ENCODE measurements at places on chromosomes 12 and 14.

GRCh38 chr12:31599053-31599452 lies 8.1 kb upstream of the DENND5B start:
- no peak for DNase-seq

- no peak for DNase-seq
Measured at GRCh38 chr12:108622421-108622820, 11.3 kb downstream of the SELPLG start.

- DNase-seq: no peak
Measured at GRCh38 chr12:6341417-6342139, at the start of gene TNFRSF1A. TSS of gene TNFRSF1A (minus strand) at chr12:6342076. CDS start at chr12:6341814, 262 bp downstream.

DNA sequence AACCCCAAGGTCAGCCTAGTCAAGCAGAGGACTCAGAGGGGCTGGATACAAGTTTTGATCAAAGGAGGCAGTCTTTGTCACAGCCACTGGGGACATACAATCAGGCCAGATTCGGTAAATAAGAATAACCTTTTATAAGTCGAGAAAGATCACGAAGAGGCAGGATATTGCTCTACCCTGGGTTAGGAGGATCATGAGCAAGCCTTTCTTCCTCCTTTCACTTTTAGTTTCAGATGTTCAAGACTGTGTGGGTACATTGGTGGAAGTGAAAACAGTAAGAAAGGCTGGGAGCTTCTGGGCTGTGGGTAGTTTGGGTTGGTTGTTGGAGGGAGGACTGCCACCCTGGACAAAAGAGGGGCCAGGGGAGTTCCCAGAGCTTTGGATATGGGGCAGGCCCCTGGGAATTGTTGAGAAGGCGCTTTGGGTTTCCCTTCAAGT lies 127.7 kb downstream of the SNAPC1 start:
- no peak for DNase-seq

GRCh38 chr12:55847033-55847432 lies 4.3 kb upstream of the MMP19 start:
- DNase-seq: peak; percentile 55

- DNase-seq: no peak
Measured at GRCh38 chr12:39835517-39836489, 216.2 kb upstream of the ABCD2 start.

DNA sequence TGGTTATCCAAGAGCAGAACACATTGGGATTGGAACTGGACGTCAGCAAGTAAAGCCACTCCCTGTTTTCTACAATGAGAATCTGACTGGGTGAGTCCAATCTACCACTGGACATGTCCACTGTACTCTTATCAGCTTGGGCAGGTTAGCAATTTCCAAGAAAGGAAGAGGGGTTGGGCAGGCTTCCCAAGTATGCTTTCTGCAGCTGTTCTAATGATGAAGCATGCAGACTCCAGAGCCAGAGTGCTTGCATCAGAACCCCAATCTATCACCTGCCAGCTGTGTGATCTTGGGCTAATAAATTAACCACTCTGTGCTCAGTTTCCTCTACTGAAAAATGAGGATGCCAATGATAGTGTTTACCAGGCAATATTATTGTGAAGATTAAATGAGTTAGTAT lies 92.0 kb downstream of the EMP1 start:
- DNase-seq: no peak

DNA sequence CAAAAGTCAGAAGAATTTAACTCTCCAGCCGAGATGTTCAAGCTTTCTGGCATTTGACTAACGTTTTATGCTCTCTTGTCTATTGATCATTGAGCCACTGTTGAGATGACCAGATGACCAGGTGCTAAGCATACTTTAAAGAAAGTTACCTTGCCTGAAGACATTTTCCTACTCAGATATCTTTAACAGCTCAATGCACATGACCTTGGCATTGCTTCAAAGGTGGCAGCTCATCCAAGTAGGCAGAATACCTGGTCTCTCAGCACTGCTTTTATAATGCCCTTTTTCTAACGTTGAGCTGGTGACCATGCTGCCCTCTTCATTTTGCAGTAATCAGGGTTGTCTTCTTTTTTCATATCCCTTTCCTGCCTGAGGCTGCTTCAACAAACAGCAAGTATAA lies 358.1 kb downstream of the RAD51B start:
- DNase-seq: no peak

DNA sequence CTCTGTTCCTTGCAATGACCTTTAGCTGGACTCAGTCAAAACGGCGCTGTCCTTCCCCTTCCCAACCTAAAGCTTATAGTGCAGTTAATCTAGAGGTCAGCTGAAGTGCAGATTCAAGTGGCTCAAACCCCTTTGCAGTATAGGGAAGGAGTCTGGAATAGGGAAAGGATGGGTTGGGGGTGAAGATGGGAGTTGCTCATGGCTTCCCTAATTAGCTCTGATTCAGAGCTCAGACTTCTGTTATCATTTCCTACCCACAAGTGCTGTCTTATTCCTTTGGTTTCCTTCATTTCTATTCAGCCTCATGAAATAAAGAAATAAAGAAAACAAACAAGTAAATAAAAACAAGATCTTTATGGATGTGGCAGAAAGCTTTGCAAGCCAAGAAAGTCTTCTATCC lies 264.0 kb upstream of the HMGA2 start:
- no peak for DNase-seq

DNA sequence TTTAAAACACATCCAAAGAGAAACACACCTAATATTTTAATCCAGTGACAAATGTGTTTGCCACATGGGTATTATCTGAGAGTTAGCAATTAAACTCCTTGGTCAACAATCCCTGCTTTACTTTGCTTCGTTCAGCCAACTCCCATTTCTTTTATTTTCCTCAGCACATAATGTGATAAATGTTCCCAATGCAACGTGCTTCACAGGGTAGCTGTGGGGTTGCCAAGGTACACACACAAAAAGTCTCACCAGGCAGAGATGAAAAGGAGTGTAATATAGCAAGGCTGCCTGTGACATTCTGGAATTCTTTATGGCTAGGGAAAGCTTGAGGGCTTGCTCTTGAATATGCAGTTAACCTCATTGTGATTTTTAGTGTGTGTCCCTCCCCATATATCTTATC lies 208.0 kb upstream of the DIO2 start:
- no peak for DNase-seq

DNA sequence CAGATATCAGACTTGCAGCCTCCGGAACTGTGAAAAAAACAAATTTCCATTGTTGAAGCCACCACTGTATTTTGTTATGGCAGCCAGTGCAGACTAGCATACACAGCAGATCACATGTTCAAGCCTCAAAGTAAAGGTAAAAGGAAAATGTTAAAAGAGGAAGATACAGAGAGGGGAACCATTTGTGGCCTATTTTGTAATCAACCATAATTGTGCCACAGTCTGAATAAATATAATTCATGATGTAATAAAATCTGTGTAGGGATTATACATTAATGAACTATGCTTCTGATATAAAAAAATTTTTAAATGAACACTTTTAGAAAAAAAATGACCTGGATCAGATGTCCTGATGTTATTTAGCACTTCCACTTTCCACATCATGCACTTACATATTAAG lies 79.6 kb downstream of the SLC16A7 start:
- no peak for DNase-seq

DNA sequence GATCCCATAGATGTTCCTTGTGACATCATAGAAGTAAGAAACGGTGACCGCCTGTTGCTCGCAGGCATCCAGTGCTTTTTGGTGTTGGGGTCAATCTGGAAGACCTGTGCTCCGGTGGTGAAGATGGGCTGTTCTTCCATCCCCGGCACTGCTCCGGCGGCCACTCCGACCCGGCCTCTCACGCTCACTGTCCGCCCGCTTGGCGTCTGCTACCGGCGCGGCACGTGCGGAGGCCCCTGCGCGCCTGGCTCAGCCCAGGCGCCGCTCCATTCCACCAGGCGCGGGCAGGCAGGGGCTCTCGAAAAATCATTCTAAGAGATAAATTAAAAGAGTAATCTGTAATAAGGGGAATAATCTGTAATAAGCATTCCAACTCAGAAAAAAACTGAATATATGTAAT lies 934.5 kb downstream of the TMEM121 start:
- no peak for DNase-seq

DNA sequence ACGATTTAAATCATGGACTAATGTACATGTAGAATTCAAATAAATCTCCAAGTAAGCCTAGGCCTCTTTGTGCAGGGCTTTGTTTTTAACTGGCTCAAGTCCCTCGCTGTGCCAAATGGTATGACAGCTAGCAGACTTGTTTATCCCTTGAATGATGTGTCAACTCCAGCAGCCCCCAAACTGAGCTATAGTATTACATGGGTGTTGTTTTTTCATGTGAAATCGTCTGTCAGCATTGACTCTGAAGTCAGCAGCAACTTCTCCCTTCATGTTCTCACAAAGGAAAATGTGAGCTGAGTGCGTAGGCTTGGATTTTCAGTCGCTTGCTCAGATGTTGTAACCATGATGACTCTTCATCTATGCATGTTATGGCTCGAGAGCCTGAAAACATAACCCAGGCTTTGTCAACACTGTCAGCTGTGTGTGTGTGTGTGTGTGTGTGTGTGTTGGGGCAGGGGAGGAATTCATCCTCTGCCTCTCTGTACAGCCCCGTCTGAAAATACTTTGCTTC lies 73.3 kb downstream of the PTHLH start:
- DNase-seq: no peak

GRCh38 chr12:49094975-49095365 lies 369 bp upstream of the DHH start:
- no peak for DNase-seq

DNA sequence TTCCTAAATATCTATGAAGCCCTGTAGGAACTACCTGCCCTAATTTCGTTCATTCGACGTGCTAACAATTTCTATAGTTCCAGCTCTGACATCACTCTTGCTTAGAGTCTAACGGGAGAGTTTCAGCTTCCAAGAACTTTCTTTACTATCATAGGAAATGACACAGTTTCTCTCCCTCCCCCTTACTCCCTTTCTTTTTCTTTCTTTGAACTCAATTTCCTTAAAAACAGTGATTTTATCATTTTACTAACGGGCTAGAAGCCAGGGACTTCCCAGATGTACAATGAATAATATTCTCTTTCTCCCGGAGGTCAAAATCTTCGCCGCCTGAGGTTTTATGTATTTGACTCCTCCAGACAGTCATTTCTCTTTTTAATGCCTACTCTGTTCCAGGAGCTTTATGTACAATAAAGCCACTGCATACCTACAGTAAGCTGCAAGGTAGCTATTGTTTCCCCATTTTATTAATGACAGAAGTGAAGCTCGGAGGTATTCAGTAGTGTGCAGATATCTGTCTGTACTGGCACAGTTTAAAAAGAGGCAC lies 15.7 kb downstream of the SMCO2 start:
- DNase-seq: no peak

DNA sequence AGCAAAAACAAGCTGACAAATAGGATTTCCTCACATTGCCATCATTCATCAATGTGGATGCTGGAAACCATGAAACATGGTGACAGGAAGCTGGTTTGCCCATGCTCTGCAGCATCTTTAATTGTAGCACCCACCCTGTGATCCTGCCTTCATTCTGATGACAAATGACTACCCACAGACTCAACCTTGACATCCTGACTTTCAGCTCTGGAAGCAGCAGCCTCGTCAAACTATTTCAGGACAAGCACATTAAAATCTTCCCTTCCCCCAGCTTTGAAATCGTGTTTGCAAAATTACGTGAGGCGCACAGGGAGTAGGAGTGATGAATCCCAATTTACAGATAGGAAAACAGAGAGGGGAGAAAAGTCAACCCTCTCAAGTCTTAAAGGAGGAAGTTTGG lies 285.5 kb downstream of the GLT1D1 start:
- no peak for DNase-seq

DNA sequence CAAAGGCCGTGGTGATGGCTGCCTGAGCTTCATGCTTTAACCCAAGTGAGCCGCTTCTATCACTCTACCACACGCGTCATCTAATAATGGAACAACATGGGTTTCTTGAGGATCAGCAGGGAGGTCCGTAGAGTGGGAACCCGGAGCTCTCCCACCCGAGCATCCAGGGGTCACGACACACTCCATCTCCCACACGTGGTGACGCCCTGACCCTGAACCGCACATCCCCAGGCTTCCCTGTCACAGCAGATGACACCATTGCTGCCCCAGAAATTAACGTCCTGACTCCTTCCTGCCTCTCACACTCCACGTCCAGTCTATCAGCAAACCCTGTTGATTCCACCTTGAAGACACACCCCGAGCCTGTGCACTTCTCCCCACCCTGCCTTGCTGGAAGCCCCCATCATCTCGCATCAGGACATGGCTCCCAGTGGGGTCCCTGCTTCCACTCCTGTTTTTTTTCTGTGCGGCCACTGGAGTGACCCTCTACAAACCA lies 163.2 kb downstream of the PIWIL1 start:
- no peak for DNase-seq

DNA sequence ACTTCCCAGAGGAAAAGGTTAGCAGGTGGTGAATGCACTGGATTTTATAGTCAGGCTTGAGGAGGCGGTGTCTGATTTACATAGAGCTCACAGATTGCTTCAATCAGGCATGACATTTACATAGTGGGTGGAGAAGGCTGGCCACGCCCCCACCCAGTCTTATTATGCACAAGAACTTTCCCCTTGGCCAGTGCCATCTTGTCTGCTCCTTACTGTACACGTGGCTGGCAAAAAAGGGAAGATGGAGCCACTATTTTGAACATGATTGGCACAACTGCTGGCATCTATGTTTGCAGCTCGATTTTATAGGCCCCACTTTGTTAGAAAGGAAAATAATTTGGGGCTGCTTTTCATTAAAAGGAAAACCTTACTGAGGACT lies 10.9 kb upstream of the LGMN start:
- peak; percentile 45 for DNase-seq

GRCh38 chr12:129184127-129184928 lies 331.1 kb downstream of the GLT1D1 start:
- no peak for DNase-seq

- DNase-seq: no peak
Measured at GRCh38 chr12:26767116-26767515, 65.9 kb downstream of the ITPR2 start.

DNA sequence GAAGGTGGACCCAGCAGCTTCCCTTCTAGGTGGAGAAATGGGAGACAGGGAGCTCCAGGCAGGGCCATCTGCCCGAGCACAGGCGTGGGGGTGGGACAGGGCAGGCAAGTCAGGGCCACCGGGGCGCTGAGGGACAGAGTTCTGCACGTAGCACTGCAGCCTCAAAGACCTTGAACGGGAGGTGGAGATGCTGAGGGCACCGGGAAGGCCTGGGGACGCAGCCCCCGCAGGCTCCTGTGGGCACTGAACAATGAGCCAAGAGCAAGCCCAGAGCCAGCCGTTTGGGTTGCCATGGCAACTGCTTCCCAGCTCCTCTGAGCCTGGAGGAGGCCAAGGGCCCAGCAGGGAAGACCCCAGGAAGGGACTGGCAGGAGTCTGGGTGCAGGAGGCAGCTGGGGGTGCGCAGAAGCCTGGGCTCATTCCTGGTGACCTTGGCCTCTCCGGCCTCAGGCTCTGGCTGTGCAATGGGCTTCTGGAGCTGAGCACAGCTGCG lies 3.4 kb downstream of the LBHD2 start:
- DNase-seq: no peak
